ENCODE measurements at places on chromosomes 7 and 10.

DNA sequence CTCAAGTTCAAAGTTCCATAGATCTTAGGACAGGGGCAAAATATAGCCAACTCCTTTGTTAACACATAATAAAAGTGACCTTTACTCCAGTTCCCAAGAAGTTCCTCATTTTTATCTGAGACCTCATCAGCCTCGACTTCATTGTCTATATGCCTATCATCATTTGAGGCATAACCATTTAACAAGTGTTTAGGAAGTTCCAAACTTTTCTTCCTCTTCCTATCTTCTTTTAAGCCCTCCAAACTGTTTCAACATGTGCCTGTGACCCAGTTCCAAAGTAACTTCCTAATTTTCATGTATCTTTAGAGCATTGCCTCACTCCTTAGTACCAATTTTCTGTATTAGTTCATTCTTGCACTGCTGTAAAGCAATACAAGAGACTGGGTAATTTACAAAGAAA lies 569.1 kb downstream of the ANKRD7 start:
- DNase-seq, result no peak

GRCh38 chr10:42952931-42953683 lies 123.8 kb upstream of the RET start:
- peak; percentile 40 for DNase-seq

DNA sequence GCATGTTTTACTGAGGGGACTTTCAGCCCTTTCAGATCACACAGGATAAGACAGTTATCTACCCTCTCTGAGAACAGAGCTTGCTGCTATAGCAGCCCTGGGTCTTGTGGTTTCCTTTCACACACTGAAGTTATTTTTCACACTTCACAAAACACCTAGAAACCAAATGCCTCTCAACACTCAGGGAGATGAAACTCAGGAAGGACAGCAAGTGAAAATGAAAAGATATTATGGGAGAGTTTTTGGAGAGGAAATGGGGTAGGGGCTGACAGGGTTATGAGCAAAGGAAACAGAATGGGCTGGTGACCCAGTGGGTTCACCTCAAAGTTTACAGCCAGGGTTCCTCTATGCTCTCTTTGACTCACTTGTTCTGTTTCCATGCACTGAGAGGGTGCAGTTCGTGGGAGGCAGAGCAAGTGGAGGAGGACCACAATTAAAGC lies 17.0 kb upstream of the GIMAP2 start:
- no peak for DNase-seq

- no peak for DNase-seq
Observed at GRCh38 chr7:151927011-151927410, 29.2 kb upstream of the GALNTL5 start.

DNA sequence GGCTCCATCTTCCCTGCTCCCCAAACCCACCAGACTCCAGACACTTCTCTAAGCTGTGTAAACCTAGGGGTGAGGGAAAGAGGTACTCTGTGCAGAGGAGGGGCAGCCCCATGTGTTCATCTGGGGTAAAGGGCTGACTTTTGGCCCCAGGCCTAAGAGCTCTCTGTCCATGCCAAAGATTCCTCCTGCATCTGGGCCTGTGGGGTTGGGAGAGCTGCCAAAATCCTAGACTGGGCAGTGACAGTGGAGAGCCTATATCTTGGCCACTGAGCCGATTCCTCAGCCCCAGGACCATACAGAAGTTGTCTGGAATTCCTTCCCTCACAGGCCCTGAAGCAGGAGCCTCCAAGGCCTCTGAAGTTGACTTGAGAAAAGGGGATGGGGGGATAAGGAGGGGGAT lies 25.3 kb upstream of the LEP start:
- DNase-seq, result no peak

DNA sequence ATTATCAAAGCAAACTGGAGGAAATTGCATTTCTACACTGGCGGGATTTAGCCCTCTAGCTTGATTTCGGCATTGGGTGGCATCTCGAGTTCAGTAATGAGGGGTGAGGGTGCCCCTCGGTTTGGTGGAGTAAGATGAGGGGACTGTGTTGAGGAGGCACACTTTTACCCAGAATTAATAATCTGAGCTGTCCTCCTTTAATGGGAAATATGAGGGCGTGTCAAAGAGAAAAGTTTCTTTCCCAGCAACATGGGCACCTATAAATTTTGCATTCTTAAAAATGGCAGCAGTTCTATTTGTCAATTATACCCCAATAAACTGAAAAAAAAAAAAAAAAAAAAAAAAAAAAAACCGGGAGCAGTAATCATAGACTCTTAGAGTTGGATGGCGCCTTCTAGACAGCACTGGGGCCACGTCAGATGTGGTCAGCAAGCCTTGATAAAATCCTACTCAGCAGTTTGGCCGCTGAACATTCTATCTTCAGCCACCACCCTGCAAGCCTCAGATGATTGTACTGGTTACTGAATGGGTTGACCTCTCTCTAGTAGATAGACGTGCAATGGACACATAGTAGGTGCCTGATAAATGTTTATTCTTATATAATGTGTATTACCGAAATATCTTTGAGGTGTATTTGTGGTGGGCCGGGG lies 931 bp downstream of the PAPSS2 start:
- no peak for DNase-seq

GRCh38 chr7:139367438-139368155 lies 7.9 kb downstream of the LUC7L2 start:
- no peak for DNase-seq

DNA sequence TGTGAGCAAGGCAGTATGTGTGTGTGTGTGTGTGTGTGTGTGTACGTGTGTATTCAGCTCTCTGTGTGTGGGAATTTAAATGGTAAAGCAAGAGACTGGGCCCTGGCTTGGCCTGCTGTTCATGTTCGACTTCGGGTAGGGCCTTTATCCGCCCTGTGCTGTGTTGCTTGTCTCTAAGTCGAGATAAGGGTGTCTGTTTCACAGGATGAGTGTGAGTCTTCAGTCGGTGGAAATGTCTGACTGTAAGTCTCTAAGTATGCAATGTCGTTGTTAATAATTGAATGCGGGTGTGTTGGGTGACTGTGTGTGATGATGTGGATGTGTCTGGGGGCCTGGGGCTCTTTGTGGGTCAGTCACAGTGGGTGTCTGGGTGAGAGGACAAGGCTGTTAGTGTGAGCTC lies 34.8 kb downstream of the HIF1AN start:
- no peak for DNase-seq

- DNase-seq, result no peak
Observed at GRCh38 chr7:81684033-81684432, 85.8 kb downstream of the HGF start.

GRCh38 chr7:105778956-105779355 lies 97.4 kb downstream of the ATXN7L1 start:
- DNase-seq, result no peak

GRCh38 chr10:90652519-90652918 lies 205.3 kb downstream of the HTR7 start:
- DNase-seq, result no peak

DNA sequence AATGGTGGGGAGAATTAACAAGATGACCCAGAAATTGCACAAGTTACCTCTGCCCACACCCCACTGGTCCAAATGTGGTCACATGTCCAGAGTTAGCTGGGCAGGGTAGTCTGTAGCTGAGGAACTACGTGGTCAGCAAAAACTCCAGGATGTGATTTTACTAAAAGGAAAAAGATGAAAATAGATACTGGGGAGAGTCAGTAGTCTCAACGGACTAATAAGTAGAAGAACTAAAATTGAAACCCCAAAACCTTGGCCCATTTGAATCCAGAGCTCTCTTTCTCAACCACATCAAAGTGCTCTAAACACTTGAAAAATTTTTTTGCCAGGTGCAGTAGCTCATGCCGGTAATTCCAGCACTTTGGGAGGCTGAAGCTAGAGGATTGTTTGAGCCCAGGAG lies 146.3 kb downstream of the SKIDA1 start:
- no peak for DNase-seq

GRCh38 chr7:101882595-101883564 lies 65.5 kb downstream of the CUX1 start:
- DNase-seq, result peak; percentile 69

- DNase-seq, result no peak
Observed at GRCh38 chr10:63267414-63268148, 134.5 kb downstream of the NRBF2 start.

DNA sequence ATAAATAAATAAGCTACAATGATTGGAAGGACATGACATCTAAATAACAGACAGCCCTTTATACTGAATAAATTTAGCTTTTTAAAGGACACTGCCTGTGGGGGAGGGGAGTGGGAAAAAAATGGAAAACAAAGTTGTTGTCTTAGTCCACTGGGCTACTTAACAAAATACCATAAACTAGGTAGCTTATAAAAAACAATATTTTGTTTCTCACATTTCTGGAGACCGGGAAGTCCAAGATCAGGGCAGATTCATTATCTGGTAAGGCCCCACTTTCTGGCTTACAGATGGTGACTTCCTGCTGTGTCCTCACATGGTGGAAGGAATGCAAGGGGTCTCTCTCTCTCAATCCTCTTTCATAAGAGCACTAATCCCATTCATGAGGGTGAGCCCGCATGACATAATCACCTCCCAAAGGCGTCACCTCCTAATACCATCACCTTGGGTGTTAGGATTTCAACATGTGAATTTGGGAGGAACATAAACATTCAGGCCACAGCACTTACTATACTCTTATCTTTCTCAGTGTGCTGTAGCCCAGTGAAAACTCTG lies 43.0 kb downstream of the DNAJC12 start:
- no peak for DNase-seq

DNA sequence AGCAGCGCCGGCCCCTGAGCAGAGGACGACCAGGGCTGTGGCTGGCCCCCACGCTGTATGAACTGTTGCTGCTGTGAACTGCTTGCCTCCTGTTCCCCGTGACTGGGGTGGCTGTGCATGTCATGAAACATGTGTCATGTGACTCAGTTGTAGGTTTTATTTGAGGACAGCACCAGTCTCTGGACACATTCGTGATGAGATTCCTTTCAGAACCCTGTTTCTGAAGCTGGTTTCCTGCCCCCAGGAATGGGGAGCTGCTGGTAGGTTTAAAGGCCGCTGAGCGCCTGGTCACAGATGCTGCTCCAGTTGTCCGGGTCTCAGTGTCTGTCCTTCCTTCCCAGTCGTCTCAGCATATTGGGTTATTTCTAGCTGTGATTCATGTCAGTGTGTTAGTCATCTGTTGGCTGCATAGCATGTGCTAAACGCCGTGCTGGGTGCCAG lies 79.1 kb upstream of the PPIF start:
- DNase-seq, result no peak

DNA sequence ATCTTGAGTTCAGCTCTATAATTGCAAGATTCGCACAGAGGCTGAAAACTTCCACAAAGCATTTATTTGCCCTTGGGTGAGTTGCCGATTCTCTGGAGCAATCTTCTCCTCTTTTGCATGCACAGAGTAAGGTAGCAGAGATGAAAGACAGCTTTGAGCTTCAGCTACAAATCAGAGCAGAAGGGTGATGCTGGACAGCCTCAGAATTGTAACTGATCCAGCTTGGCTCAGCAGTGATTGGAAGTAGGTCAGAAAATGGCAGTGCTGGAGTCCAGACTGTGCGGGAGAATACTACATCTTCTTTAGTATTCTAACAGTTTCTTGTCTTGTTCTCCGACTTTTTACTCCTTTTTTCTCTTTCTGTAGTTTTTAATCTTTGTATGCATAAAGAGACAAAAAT lies 55.4 kb upstream of the CDC14C start:
- DNase-seq, result no peak

GRCh38 chr7:148527717-148528168 lies 62.8 kb upstream of the C7orf33 start:
- DNase-seq, result peak; percentile 55

DNA sequence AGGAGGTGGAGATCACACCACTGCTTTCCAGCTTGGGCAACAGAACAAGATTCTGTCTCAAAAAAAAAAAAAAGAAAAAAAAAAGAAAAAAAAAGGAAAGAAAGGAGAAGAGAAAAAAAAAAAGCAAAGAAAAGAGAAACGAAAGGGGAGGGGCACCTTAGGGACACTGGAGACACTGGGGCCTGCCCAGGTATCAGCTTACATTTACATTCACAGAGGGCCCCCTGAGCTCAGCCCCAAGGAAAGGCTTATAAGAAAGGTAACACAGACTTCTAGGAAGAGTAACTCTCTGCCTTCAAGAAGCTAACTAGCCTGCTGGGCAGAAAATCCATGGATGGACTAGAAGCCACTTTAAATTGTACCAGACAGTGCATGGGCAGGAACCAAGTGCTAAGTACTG lies 108.8 kb downstream of the NPY start:
- no peak for DNase-seq

GRCh38 chr10:21385996-21386585 lies 139.4 kb downstream of the SKIDA1 start:
- no peak for DNase-seq

DNA sequence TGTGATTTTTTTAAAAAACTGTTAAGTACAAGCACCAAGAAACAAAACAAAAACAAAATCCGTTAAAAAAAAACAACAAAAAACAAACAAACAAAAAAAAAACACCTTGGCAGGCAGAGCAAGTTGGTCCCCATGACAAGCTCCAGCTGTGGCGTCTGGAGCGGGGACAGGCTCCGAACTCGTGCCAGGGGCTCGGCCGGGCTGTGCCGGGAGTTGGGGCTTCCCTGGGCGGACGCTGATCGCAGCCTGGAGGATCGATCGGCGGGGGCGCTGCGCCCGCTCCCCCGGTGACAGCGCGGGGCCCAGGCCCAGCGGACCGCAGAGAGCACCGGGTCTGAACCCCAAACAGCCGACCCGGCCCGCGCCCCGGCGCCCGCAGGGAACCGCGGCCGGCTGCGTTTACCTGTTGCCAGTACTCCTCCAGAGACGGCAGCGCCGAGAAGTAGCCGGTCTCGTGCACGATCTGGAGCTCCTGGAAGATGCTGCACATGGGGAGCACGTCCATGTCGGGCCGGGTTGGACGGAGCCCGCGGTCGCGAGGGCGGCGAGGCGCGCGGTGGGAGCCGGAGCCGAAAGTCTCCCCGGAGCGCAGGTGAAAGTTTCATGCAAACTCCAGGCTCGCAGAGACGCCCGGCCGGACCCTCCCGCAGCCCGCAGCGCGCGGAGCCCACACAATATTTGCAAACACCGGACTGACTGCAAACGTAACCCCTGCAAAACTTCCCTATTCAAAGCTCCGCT lies at the start of gene KLF6:
Gene KLF6 (minus strand): TSS at position 700 of the 741 bp plus-strand sequence. CDS start 195 bp downstream, at position 505.
- DNase-seq, result no peak

- DNase-seq, result no peak
Observed at GRCh38 chr7:78178319-78178718, 379.7 kb downstream of the PHTF2 start.

GRCh38 chr10:109721453-109722064 lies 201.8 kb downstream of the XPNPEP1 start:
- no peak for DNase-seq
